AG04450 (cell line): ENCODE measurements at places on chromosomes 13 and 19.

GRCh38 chr13:52012512-52012836 is 276 bp downstream of the ALG11 start:
- no peak for DNase-seq

DNA sequence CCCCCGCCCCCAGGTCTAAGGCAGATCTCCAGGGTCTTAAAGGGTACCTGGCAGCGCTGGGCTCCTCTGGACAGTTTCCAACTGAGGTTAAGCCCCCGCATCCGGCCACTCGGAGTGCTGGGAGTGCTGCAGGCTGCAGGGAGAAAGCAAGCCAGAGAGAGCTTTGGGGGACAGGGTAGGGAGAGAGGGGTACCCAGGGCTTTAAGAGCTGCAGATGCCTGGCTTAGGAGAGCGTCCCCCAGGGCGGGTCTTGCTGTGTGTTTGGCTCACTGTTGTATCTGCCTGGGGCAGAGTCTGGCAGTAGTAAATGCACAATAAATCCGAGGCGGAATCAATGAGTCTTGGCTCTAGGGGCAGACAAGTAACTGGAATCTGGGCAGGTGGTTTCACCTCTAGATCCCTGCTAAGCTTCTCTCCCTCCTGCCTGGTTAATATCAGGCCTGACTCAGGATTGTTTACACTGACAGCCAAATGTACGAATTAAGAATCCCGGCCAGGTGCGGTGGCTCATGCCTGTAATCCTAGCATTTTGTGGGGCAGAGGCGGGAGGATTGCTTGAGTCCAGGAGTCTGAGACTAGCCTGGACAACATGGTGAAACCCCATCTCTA is 798 bp upstream of the COX6B2 start:
- DNase-seq: no peak

- DNase-seq: no peak
Observed at GRCh38 chr19:51398096-51398704, 7.8 kb upstream of the C19orf84 start.

- no peak for DNase-seq
Observed at GRCh38 chr13:45847554-45848224, 3.9 kb downstream of the SIAH3 start.

DNA sequence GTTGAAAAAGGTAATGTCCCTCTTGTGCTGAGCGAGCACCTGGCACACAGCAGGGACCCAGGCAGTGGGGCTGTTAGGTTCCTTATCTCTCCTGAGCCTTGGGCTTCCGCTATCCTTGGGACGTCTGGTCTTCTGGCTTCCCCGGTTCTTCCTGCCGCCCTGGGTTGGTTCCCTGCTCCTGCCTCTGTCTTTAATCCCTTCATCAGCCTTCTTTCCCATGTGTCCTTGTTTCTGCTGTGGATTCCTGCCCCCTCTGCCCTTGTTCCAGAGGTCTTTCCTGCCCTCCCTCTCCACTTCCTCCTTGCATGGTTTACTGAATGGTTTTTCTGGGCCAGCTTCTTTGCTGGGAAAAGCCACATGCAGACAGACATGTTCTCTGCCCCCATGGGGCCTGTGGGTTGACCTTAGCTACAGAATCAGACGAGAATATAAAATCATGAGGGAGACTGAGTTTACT is 2.6 kb downstream of the EPN1 start:
- DNase-seq: no peak

- peak; percentile 96 for DNase-seq
Observed at GRCh38 chr19:15265850-15266248, 33.6 kb upstream of the EPHX3 start.

DNA sequence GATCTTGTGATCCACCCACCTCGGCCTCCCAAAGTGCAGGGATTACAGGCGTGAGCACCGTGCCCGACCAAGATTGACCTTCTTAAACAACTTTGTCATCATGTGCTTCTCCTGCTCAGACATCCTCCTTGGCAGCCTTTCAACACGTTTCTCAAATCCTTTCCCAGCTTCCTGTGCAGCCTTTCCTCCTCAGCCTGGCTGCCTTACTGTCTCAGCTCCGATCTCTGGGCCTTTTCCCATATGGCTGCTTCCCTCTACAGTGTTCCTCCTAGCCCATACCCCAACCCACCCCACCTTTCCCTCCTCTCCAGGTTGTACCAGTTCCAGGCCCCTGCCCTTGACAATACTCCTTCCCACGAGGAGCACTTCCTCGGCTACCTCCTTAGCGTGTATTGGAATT is 7.2 kb downstream of the PHF11 start:
- no peak for DNase-seq

DNA sequence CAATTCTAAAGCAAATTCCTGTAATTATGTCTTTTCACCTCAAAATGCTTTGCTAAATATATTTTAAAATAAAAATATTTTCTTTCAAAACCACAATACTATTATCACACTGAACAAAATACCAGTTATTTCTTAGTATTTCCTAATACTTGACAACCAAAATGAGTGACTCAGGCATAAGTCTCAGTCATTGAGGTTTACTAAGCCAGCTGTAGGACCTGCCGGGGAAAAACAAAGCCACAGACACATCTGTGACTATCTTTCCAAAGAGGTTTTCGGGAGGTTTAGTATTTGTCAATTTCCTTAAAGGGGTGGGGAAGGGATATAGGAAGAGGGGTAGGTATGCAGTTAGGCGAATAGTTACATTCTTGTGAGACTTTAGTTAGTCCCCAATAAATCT is 3.2 kb upstream of the ZNF235 start:
- no peak for DNase-seq

GRCh38 chr13:82847595-82847994 is 1034.7 kb downstream of the SLITRK1 start:
- no peak for DNase-seq

DNA sequence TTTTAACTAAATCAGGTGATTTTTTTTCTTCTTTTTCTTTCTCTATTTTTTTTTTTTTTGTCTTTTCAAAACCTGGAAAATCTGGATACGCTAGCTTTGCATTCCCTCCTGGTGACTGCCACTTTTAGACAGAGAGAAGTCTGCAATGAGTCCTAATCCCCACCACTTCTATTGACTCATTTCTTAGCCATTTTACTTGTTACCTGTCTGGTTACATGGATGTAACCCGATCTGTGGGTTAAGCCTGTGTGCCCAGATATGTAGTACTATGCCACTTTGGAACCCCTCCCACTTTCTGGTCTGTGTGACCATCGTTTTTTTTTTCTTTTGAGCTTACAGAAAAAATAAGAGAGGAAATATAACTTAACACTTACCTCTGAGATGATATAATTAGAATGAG is 817.8 kb upstream of the PCDH9 start:
- DNase-seq: no peak

DNA sequence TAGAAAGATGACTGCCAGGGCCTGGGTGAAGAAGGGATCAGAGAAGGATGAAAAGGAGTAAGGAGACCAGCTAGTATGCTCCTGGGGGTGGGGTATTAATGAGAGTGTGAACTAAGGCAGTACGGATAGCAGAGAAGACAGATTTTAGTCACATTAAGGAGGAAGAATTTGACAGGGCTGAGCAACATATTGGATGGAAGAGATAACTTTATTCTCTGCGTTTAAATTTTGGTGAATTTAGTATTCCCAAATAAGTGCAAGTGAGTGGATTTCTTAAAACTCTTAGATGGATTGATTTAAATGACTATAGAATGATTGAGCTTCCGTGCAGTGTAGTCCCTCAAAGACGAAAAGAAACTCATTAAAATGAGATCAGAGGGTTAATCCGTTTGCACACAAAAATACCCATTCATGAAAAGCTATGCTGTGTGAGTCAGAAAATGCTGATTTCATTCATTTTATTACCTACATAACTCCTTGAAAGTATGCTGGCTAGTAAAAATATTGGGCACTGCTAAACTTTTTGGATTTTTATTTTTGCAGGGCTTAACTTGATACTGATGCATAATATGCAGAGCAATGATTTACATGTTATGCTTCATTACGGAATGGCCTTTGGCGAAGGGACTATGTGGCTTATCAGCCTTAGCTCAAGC is 54.1 kb downstream of the WDFY2 start:
- no peak for DNase-seq

- no peak for DNase-seq
Observed at GRCh38 chr19:55132453-55133129, 15.2 kb upstream of the PPP1R12C start.

GRCh38 chr19:40466219-40466984 is 399 bp upstream of the SPTBN4 start:
- no peak for DNase-seq

GRCh38 chr19:6011206-6011605 is 33.3 kb upstream of the RANBP3 start:
- DNase-seq: no peak

DNA sequence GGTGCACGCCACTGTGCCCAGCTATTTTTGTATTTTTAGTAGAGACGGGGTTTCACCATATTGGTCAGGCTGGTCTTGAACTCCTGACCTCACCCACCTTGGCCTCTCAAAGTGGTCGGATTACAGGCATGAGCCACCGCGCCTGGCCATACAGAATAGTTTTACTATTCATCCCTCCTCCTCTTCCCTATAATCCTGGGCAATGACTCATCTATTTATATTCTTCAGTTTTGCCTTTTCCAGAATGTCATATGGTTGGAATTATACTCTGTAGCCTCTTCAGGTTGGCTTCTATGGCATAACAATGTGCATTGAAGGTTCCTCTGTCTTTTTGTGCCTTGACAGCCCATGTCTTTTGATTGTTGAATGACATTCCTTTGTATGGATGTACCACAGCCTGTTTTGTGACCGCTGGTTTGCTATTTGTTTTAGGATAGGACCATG is 22.2 kb upstream of the LRP3 start:
- no peak for DNase-seq

DNA sequence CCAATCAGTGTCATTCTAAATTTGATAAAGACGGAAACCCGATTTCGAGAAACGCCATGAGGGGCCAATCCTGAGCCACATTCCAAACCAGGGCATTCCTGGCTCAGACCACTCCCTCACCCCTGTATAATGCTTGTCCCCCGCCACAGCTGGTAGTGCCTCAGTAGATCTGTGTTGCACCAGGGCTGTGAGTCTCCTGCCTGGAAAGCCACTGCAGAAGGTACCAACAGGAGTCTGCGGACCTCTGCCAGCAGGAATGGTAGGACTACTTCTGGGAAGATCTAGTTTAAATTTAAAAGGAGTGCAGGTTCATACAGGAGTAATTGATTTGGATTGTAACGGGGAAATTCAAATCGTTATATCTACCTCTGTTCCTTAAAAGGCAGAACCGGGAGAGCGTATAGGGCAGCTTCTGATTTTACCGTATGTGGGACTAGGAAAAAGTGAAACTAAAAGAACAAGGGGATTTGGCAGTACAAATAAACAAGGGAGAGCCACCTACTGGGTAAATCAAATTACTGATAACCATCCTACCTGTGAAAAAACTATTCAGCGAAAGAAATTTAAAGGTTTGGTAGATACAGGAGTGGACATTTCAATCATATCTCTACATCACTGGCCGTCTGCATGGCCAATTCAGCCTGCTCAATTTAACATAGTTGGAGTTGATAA is 20.8 kb upstream of the ZNF266 start:
- no peak for DNase-seq

GRCh38 chr19:28836421-28836820 is 376.5 kb downstream of the UQCRFS1 start:
- DNase-seq: no peak

- DNase-seq: peak; percentile 68
Observed at GRCh38 chr13:114128624-114129522, 3.5 kb downstream of the RASA3 start.

- DNase-seq: no peak
Observed at GRCh38 chr13:48068952-48069351, 26.0 kb downstream of the MED4 start.

GRCh38 chr19:8877854-8878705 is 45.9 kb downstream of the MBD3L1 start:
- DNase-seq: no peak

DNA sequence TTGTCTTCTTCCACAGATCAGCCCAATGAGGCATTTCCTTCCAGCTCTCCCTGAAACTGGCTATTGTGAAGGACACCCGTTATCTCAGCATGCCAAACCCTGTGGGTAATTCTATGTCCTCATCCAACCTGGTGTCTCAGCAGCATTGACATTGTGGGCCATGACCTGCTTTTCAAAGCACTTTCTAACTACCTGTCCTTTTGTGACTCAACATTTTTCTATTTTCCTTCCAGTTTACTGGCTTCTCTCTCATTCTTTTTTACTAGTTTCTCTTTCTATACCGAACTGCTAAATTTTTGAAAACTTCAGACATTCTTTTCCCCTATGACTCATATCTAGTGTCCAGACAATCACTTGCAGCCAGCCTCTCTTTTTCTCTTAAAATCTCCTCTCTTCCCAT is 136.4 kb upstream of the HTR2A start:
- DNase-seq: no peak

GRCh38 chr19:12937093-12937926 is 1.1 kb upstream of the CALR start:
- DNase-seq: no peak

DNA sequence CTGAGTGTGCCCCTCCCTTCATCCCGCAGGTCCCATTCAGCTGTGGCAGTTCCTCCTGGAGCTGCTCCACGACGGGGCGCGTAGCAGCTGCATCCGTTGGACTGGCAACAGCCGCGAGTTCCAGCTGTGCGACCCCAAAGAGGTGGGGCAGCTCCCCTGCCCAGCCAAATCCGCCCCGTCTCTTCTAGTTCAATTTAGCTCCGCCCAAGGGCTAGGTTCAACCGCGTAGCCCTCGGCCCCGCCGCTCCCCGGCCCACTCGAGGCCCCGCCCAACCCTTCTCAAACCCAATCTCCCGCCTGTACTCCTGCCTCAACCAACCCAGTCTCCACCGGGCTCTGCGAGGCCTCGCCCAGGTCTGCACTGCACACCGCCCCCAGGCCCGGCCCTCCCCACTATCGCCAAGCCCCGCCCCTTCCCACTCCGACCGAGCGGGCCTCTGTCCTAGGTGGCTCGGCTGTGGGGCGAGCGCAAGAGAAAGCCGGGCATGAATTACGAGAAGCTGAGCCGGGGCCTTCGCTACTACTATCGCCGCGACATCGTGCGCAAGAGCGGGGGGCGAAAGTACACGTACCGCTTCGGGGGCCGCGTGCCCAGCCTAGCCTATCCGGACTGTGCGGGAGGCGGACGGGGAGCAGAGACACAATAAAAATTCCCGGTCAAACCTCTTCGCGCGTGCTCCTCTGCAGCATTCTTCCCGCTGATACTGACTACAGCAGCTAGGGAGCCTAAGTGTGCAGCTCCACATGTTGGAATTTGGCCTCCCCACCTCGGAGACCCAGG is 2.9 kb downstream of the ETV2 start:
- peak; percentile 72 for DNase-seq

DNA sequence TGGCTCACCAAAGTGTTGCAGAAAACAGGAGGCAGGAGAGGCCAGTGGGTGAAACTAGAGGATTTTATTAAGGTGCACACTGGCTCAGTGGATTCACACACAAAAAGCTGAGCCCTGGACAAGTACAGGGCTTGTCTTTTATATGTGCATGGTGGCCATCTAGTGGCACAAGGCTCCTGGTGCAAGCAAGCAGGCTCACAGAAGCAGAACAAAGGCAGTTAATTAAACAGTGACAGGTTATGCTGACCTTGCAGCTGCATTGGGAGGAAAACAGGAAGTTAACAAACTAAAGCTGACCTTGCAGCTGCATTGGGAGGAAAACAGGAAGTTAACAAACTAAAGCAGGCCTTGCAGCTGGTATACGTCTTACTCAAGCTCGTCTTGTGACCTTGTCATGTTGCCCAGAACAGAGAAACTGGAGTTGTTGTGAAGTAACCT is 65.3 kb upstream of the ZNF681 start:
- DNase-seq: no peak
